ENCODE measurements at places on chromosomes 16 and 17.

GRCh38 chr16:86862595-86863280 lies 284.4 kb downstream of the FOXL1 start:
- H3K4me1 ChIP-seq = peaks cover 15% of the 10 kb centered on the region
- no peak overlapping the region for H3K4me3 ChIP-seq
- DNase-seq = no peak
- H3K36me3 ChIP-seq = no peaks in the 10 kb centered on the region
- no peak overlapping the region for H3K27ac ChIP-seq
- no peaks in the 10 kb centered on the region for H3K27me3 ChIP-seq

DNA sequence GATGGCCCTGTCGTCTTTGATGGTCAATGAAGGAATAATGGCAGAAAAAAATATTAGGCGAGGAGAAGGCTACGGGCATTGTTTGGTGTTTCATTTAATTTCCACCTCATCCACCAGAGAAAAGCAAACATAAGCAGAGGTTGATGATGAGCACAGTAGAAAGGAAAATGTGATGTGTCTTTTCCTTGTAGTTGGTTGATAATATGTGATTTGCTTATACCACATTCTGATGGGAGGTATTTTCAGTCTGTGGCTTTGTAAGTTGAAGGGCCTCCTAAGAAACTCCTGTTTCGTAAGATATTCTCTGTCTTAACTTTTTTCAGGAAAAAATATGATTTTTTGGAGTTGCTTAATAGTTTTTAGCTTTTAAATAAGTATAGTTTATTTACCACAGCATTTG lies 215.7 kb downstream of the PRKCA start:
- H3K4me1 ChIP-seq = peaks cover 19% of the 10 kb centered on the region
- H3K27me3 ChIP-seq = no peaks in the 10 kb centered on the region
- DNase-seq = no peak
- H3K36me3 ChIP-seq = no peaks in the 10 kb centered on the region

GRCh38 chr17:16447676-16448075 lies 32.3 kb downstream of the TRPV2 start:
- no peak for DNase-seq
- no peaks in the 10 kb centered on the region for H3K36me3 ChIP-seq
- H3K4me1 ChIP-seq = peaks cover 7% of the 10 kb centered on the region
- no peaks in the 10 kb centered on the region for H3K27me3 ChIP-seq

DNA sequence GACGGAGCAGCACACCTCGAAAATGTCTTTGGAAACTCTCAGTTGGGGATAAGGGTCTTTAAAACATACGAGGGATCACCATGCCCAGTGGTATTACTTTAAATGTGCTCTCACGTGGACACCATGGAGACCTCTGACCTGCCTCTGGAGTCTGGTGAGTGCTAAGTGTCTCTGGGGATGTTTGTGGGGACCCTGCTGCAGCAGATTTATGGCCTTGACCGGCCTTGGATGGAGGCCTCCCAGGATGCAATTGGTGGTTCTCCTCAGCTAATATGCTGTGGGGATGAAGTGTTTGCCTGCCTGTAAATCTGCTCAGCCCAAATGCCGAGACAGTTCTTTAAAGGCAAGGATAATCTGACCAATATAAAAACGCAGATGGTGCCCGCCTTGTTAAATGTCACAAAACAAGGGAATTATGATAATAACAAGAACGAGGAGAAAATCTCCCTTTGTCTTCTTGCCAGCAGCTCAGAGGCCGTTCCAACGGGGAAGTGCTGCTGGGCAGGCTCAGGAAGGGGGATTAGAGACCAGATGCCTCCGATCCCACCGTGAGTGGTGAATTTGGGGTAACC lies 154.4 kb downstream of the ABCC12 start:
- no peak for DNase-seq
- no peak overlapping the region for H3K4me3 ChIP-seq
- no peaks in the 10 kb centered on the region for H3K27me3 ChIP-seq
- H3K4me1 ChIP-seq = no peaks in the 10 kb centered on the region
- no peak overlapping the region for H3K27ac ChIP-seq

DNA sequence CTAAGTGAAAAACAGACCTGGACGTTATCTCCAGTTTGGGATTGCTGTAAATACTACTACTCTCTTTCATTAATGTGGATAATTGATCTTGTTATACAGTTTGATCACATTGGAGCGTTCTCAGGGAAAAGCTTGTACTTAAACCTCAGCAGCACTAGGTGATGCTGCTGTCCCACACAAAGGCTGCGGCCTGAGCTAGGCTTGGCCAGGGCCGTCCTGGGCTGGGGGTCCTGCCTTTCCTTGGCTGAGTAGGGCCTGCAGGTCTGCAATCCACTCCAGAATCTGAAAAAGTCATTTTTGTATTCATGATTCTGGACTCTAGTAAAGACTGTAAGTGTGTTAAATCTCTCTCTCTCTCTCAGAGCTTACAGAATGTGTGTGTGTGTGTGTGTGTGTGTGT lies 23.7 kb upstream of the PMFBP1 start:
- no peaks in the 10 kb centered on the region for H3K27me3 ChIP-seq
- no peak overlapping the region for H3K4me3 ChIP-seq
- no peaks in the 10 kb centered on the region for H3K4me1 ChIP-seq
- no peaks in the 10 kb centered on the region for H3K36me3 ChIP-seq

GRCh38 chr17:18247613-18248001 lies 10.9 kb downstream of the FLII start:
- no peaks in the 10 kb centered on the region for H3K36me3 ChIP-seq
- no peak for DNase-seq
- H3K4me1 ChIP-seq = peaks cover 5% of the 10 kb centered on the region
- peak overlapping the region; percentile 65 for H3K27ac ChIP-seq
- H3K4me3 ChIP-seq = no peak overlapping the region

- H3K4me1 ChIP-seq = no peaks in the 10 kb centered on the region
- no peak overlapping the region for H3K4me3 ChIP-seq
- no peak for DNase-seq
- no peaks in the 10 kb centered on the region for H3K36me3 ChIP-seq
- H3K27me3 ChIP-seq = no peaks in the 10 kb centered on the region
- no peak overlapping the region for H3K27ac ChIP-seq
Measured at GRCh38 chr16:64162613-64163375, 959.1 kb downstream of the CDH11 start.

- peak within 1 kb of the TSS; percentile 82 for H3K27ac ChIP-seq
- peak within 1 kb of the TSS; percentile 60 for H3K4me3 ChIP-seq
- no peaks in the 10 kb centered on the region for H3K36me3 ChIP-seq
- no peaks in the 10 kb centered on the region for H3K27me3 ChIP-seq
- DNase-seq = no peak
Measured at GRCh38 chr17:16415031-16415924, at the start of gene TRPV2. TSS of gene TRPV2 (plus strand) at chr17:16415571. CDS start at chr17:16417669, 2,098 bp downstream.

DNA sequence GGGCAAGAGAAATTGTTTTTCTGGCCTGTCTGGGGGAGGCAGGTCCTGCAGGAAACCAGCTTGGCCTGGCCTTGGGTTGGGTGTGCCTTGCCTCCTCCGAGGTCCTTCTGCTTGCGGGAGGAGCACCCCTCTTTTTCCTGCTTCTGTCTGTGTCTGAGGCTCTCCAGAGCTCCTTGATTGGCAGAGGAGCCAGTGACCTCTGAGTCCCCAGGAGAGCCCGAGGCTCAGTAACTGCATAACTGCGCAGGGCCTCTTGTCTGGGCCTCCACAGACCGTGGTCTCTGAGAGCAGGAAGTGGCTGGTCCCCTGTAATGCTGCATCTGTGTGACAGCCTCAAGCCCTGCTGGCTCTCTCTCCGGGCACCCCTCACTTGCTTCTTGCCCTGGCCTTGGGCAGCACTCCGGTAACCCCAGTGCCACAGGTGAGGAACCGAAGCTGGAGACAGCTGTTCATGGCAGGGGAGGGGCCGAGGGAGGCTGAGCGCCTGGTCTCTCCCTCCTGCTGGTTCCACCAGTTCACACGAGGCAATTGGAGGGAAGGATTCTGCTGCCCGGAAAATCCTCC lies 1.6 kb downstream of the CAPN15 start:
- H3K4me1 ChIP-seq = peaks cover 46% of the 10 kb centered on the region
- H3K4me3 ChIP-seq = peak overlapping the region; percentile 73
- H3K36me3 ChIP-seq = no peaks in the 10 kb centered on the region
- peak overlapping the region; percentile 99 for H3K27ac ChIP-seq

- no peaks in the 10 kb centered on the region for H3K27me3 ChIP-seq
- DNase-seq = no peak
- no peaks in the 10 kb centered on the region for H3K4me1 ChIP-seq
- no peaks in the 10 kb centered on the region for H3K36me3 ChIP-seq
- H3K4me3 ChIP-seq = no peak overlapping the region
- H3K27ac ChIP-seq = no peak overlapping the region
Measured at GRCh38 chr16:26386096-26386495, 680.6 kb upstream of the C16orf82 start.

DNA sequence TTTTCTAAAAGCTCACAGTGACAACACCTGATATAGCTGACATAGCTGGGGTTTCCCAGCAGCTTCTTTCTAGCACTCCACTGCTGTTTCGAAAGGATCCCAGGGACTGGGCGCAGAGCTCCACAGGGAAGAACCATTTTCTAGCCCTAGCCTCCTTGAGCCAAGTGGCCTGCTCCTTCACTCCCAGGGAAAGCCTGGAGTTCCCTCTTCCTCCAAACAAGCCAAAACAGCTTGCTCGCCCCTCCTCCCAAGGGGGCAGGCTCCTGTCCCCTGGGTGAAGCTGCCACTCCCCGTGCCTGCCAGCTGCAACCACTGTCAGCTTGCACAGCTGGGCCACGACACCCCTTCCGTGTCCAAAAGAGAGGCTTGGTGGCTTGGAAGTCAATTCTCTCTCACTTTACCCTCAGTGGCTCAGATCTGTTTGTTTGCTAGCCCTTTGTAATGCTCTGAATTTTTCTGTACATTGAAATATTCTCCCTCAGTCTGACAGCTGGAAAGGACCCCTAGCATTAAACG lies 59.8 kb downstream of the CYTH1 start:
- peak overlapping the region; percentile 72 for H3K27ac ChIP-seq
- peak overlapping the region; percentile 34 for H3K4me3 ChIP-seq
- H3K4me1 ChIP-seq = peaks cover 75% of the 10 kb centered on the region
- no peaks in the 10 kb centered on the region for H3K27me3 ChIP-seq

DNA sequence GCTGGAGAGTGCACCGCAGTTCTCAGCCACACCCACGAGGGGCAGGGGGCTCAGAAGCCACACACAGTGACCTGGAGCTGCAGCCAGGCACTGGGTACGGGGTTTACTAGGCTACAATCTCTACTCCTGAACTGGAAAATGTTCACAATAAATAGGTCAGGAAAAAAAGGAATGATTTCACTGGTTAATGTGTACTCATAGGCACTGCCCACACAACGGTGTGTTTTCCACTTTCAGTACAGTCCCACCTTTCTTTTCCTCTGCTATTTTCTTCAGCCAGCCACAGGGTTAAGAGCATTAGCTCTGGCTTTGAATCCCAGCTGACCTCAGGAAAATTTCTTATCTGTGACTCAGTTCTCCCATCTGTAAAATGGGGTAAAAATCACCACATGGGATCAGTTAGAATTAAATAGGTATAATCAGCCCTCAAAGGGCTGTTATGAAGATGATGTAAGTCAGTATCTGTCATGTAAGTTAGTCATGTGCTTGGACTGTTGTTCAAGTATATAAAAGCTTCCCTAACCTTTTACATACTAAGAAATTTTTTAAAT lies 35.7 kb downstream of the ZCCHC14 start:
- H3K27ac ChIP-seq = no peak overlapping the region
- peaks cover 25% of the 10 kb centered on the region for H3K4me1 ChIP-seq
- no peaks in the 10 kb centered on the region for H3K27me3 ChIP-seq
- no peak for DNase-seq

- H3K36me3 ChIP-seq = no peaks in the 10 kb centered on the region
- peak within 1 kb of the TSS; percentile 97 for H3K4me3 ChIP-seq
- DNase-seq = peak; percentile 97
- peaks cover 42% of the 10 kb centered on the region for H3K4me1 ChIP-seq
- H3K27me3 ChIP-seq = no peaks in the 10 kb centered on the region
Measured at GRCh38 chr16:68244903-68245853, at the start of gene PLA2G15. TSS of gene PLA2G15 (plus strand) at chr16:68245373. CDS start at chr16:68245427, 54 bp downstream.

DNA sequence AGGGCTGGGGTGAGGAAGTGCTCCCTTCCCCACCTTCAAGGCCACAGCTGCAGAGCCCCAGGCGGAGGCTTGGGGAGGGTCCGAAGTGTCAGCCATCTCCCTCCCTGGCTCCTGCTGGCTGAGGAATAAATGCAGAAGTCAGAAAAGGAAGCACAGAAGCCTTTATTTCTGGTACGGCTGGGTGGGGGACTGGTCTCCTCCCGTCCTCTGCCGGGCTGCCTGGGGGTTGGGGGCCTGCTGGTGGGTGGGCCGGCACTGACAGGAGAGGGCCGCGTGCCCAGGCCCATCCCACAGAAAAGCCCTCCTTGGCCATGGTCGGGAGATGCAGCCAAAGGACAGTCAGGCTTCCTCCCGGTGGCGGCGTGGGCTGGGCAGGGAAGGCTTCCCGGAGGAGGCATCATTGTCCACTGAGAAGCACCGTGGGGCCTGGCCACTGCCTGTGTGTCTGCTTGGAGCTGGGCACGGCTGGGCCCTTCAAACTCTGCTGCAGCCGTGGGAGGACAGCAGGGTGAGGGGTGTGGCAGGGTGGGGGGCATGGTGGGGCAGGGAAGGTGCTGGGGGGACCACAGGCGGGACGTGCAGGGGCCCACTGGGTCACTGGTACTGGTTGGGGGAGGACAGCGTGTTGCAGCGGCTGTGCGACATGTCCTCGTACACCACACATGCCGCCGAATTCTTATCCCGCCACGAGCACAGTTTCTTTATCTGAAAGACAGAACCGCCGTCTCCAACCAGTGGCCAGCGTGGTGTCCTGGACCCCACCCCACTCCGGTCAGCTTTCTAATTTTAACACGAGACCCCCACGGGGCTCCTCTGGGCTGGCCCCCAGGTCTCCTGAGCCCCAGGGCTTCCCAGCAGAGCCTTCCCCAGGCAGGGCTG lies 2.4 kb downstream of the CD7 start:
- no peak for DNase-seq
- no peak overlapping the region for H3K27ac ChIP-seq
- no peak overlapping the region for H3K4me3 ChIP-seq
- H3K36me3 ChIP-seq = no peaks in the 10 kb centered on the region
- H3K4me1 ChIP-seq = no peaks in the 10 kb centered on the region

GRCh38 chr16:84531671-84532111 lies 27.2 kb upstream of the MEAK7 start:
- H3K27ac ChIP-seq = peak overlapping the region; percentile 62
- H3K27me3 ChIP-seq = no peaks in the 10 kb centered on the region
- H3K36me3 ChIP-seq = no peaks in the 10 kb centered on the region
- H3K4me3 ChIP-seq = no peak overlapping the region
- peaks cover 26% of the 10 kb centered on the region for H3K4me1 ChIP-seq

DNA sequence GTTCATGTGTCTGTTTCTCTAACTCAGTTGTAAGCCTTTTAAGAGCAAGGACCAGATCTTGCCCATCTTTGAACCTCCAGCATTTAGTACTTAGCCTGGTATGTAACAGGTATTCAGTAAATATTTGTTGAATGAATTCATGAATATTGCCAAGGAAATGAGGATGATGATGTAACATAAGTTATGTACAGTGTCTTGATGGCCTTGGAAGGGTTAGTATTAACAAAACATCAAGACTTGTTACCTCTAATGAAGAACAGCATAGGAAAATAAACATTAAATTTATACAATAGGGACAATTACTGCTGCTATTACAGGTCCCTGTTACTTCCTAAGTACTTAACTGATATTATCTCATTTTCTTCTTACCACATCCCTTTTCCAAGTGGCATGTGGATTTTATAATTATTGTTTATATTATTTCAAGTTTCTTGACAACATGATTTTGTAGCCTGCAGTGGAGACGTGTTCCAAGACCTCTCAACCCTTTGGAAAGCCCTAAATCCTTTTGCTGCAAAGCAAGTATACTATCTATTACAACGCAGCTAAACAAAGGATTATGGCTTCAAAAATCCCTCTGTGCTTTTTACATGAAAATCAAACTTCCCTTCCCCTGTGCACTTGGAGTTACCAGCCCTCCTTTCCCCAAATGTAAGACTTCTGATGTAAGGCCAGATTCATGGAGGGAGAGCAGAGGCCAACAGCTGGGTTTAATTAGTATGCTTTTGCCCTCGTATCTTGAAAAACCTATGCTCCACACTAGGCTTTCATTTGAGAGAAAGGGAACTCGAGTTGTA lies 77.4 kb upstream of the SMIM36 start:
- H3K36me3 ChIP-seq = no peaks in the 10 kb centered on the region
- H3K27me3 ChIP-seq = no peaks in the 10 kb centered on the region
- H3K27ac ChIP-seq = no peak overlapping the region
- H3K4me1 ChIP-seq = peaks cover 3% of the 10 kb centered on the region
- no peak for DNase-seq

All from gastrocnemius medialis (tissue), 4 donors.